Naive thymus-derived CD4-positive, alpha-beta T cell (primary cell): ENCODE measurements at places on chromosomes 2 and 18. TPM values are rescaled to one million over a fixed set of nuclear protein-coding genes. Genes with fewer than 3 reads are reported as not detected.

SKA1 gene
- 0.16 TPM for polyA plus RNA-seq

NEU2 gene
- not detected for polyA plus RNA-seq

MLPH gene
- not detected for polyA plus RNA-seq

SLC38A11 gene
- polyA plus RNA-seq, result not detected

TMEM169 gene
- polyA plus RNA-seq, result 3.7 TPM

ANKRD30BL gene
- not detected for polyA plus RNA-seq

PFN4 gene
- not detected for polyA plus RNA-seq

EIF2AK2 gene
- 23.5 TPM for polyA plus RNA-seq

DNA sequence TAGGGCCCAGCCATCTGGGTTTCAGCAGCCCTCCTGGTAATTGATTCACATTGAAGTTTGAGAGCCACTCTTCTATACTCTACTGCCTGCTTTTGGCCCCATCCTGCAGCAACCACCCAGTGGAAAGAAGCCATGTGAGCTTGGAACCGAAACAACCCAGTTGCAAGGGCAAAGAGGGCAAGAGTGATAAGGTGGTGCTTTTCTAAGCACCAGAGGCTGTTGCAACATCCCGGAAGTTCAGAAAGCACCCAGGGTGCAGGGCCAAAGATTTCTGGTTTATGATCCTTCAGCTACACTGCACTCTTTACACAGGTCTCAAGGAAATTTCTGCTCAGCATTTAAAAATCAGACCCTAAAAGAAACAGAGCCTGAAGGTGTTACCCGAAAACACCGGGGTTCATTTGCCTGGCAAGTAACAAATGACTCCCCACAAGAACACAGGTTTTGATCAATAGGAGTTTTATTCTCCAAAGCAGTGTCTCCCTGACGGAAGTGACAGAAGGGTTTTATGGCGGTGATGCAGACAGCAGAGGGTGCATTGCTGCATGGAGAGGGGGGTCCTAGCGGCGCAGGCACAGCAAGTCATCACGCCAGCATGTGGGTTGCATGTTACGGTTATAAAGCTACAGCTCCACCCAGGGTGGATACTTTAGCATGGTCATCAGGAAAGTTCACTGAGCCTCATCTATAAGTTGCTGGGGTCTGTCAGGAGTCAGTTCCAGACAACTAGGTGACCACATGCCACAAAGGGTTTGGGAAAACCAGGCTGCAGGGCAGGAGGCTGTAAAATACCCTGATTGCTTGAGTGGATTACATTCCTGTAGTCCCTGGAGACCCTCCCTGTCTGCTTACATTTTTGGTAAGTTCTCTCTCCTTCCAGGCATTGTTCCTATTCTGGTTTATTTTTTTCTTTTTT is 28.8 kb upstream of the TMEM37 start:
- H3K27ac ChIP-seq, result no peak overlapping the region
- no peaks in the 10 kb centered on the region for H3K36me3 ChIP-seq
- H3K4me3 ChIP-seq, result no peak overlapping the region
- H3K27me3 ChIP-seq, result no peaks in the 10 kb centered on the region
- no peaks in the 10 kb centered on the region for H3K4me1 ChIP-seq
- DNase-seq, result no peak

GRCh38 chr2:79393806-79394484 is 118.9 kb upstream of the CTNNA2 start:
- H3K27ac ChIP-seq, result no peak overlapping the region
- H3K4me3 ChIP-seq, result no peak overlapping the region
- no peak for DNase-seq
- H3K27me3 ChIP-seq, result no peaks in the 10 kb centered on the region
- H3K4me1 ChIP-seq, result no peaks in the 10 kb centered on the region

GRCh38 chr2:84417453-84418145 is 41.5 kb downstream of the SUCLG1 start:
- no peak overlapping the region for H3K27ac ChIP-seq
- H3K4me3 ChIP-seq, result no peak overlapping the region
- DNase-seq, result no peak
- H3K4me1 ChIP-seq, result no peaks in the 10 kb centered on the region
- peaks cover under 1% of the 10 kb centered on the region for H3K36me3 ChIP-seq

DNA sequence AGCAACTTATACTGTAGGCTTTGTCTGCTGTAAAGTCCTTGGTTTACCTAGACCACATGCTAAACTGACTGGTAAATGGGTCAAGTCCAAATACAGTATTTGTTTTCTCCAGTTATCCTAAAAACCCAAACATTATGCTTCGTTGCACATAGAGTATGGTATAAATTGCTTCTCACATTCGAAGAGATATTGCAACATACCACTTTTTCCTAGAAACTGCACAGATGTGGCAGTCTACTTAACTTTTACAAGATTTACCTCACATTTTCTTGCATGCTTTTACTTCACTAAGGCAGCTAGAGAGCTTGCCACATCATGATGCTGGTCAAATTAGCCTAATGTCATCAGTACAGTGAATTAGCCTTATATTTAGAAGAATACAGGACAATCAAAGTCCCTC is 66.0 kb upstream of the SCN7A start:
- no peak overlapping the region for H3K4me3 ChIP-seq
- no peaks in the 10 kb centered on the region for H3K4me1 ChIP-seq
- no peaks in the 10 kb centered on the region for H3K36me3 ChIP-seq
- H3K27ac ChIP-seq, result no peak overlapping the region
- H3K27me3 ChIP-seq, result no peaks in the 10 kb centered on the region
- no peak for DNase-seq

DNA sequence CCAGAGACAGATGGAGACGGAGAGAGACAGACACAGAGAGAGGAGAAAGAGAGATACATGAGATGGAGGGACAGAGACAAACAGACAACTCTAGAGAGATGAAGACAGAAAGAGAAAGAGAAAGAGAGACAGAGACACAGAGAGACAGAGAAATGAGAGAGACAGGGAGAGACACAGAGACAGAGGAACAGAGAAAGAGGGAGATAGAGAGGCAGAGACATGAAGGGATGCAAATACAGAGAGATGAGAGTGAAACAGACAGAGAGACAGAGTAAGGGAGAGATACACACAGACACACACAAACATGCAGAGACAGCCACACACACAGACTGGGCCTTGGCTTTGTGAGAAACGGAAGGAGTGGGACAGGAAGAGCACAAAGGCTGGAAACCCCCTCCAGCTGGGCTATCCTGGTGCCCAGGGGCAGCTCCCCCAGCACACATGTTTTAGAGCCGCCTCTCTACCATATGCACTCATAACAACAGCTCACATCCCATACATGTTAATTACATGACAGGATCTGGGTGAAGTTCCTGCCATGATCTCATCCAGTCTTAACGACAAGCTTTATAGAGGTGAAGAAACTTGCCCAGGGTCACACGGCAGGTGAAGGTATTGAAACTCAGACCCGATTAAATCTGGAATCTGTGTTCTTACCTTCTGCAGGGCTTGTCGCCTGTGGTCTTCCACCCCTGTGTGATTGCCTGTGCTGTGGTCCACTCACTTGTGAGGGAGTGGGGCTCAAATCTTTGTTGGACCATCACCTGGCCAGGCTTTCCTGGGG is 32.4 kb downstream of the IL18R1 start:
- H3K4me3 ChIP-seq, result no peak overlapping the region
- peaks cover 9% of the 10 kb centered on the region for H3K4me1 ChIP-seq
- H3K27ac ChIP-seq, result no peak overlapping the region
- no peaks in the 10 kb centered on the region for H3K36me3 ChIP-seq
- H3K27me3 ChIP-seq, result no peaks in the 10 kb centered on the region

- no peaks in the 10 kb centered on the region for H3K36me3 ChIP-seq
- no peaks in the 10 kb centered on the region for H3K4me1 ChIP-seq
- DNase-seq, result no peak
These were observed 87.4 kb upstream of the MSTN start for GRCh38 chr2:190149908-190150307.

DNA sequence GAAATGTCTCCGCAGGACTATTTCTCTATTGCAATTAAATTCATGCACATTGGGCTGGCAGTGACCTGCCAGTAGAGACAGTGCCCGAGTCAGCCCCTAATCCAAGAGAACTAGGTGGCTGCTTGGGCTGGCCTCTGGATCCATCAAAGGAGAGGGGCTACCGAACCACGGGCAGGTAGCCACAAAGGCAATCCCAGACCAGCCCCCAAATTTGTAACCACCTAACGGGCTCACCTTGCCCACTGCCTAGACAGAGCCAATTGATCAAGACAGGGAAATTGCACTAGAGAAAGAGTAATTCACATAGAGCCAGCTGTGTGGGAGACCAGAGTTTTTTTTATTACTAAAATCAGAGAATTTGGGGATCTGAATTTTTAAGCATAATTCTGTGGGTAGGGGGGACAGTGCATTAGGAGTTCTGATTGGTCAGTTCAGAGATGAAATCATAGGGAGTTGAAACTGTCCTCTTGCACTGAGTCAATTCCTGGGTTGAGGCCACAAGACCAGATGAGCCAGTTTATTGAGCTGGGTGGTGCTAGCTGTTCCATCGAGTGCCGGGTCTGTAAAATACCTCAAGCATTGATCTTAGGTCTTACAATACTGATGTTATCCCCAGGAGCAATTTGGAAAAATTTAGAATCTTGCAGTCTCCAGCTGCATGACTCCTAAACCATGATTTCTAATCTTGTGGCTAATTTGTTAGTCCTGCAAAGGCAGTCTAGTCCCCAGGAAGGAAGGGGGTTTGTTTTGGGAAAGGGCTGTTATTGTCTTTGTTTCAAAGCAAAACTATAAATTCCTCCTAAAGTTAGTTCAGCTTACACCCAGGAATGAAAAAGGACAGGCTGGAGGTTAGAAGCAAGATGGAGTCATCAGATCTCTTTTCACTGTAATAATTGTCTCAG is 260.4 kb upstream of the SP5 start:
- DNase-seq, result no peak
- no peaks in the 10 kb centered on the region for H3K4me1 ChIP-seq
- no peaks in the 10 kb centered on the region for H3K36me3 ChIP-seq
- no peak overlapping the region for H3K4me3 ChIP-seq
- no peak overlapping the region for H3K27ac ChIP-seq

GRCh38 chr2:27494284-27494943 is 586 bp downstream of the FNDC4 start:
- no peak overlapping the region for H3K27ac ChIP-seq
- no peaks in the 10 kb centered on the region for H3K36me3 ChIP-seq
- no peak for DNase-seq
- H3K27me3 ChIP-seq, result peaks cover 9% of the 10 kb centered on the region

DNA sequence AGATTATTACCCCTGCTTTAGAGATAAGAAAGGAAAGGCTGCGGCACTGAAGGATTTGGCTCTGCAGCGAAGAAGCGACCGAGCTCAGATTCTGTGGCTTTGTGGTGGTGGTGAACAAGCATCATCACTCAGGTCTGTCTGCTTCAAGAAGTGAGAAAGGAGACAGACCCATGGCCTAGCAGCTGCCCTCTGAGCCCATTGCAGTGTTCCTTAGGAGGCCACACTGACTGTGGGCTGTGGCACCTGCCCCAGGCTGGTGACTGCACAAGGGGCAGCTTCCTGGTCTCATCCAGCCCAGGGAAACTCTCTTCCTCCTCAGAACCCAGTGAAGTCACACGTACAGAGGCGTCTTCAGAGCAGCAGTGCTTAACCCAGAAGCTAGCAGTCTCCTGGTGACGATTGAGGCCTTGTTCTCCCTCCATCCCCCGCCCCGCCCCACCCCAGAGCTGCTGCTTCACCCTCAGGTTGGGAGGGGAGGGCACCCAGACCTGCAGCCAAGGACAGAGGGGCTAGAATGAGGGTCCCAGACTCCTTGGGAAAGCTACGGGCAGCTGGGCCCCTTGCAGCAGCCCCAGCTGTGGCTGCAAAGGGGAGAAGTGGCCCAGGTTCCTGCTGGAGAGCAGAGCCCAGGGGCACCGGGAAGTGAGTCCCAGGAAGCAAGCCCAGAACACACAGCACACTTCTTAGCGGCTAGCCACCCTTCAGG is 22.2 kb downstream of the BIN1 start:
- no peaks in the 10 kb centered on the region for H3K27me3 ChIP-seq
- H3K36me3 ChIP-seq, result no peaks in the 10 kb centered on the region

DNA sequence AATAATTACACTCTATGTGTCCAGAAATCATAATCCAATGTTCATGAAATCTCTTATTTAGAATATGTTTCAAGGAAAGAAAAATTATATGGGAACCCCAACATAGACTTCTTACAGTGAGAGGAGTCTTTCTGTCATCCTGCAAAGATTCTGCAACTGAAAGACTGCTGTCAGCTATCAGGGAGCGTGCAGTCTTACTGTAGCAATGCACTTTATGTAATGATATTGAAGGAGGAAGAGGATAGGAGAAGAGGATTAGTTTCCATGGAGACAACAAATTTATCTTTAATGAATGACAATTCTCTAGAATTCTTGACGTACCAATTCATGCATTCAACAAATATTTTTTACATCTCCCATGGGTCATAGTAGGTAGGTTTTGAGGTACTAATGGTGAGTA is 61.3 kb upstream of the MYT1L start:
- DNase-seq, result no peak
- H3K27ac ChIP-seq, result no peak overlapping the region
- H3K4me1 ChIP-seq, result no peaks in the 10 kb centered on the region
- H3K4me3 ChIP-seq, result no peak overlapping the region
- no peaks in the 10 kb centered on the region for H3K36me3 ChIP-seq
- no peaks in the 10 kb centered on the region for H3K27me3 ChIP-seq

DNA sequence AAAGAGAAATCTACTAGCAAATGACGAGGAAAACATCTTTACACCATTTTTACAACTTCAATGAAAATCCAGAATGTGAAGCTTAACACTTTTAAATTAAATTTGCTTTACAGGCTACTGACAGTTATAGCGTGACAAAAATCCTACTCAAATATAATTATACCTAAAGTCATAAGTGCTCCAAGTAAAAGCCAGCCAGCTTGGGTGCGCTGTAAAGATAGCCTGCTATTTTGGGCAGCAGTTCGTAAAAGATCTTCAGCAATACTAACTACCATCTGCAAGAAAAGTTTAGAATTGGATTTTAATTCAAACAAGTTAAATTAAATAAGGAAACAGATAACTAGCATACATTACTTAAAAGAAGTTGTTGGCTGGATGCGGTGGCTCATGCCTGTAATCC is 22.4 kb downstream of the HEATR5B start:
- H3K4me1 ChIP-seq, result no peaks in the 10 kb centered on the region
- H3K4me3 ChIP-seq, result no peak overlapping the region
- no peaks in the 10 kb centered on the region for H3K27me3 ChIP-seq
- no peak for DNase-seq
- peaks cover 70% of the 10 kb centered on the region for H3K36me3 ChIP-seq

GRCh38 chr2:109468893-109469292 is 144.9 kb downstream of the SEPTIN10 start:
- no peaks in the 10 kb centered on the region for H3K4me1 ChIP-seq
- H3K27ac ChIP-seq, result no peak overlapping the region
- no peak overlapping the region for H3K4me3 ChIP-seq

GRCh38 chr2:7860693-7861092 is 821.2 kb upstream of the ID2 start:
- no peak for DNase-seq
- H3K27ac ChIP-seq, result no peak overlapping the region
- H3K27me3 ChIP-seq, result no peaks in the 10 kb centered on the region
- H3K4me1 ChIP-seq, result no peaks in the 10 kb centered on the region
- H3K36me3 ChIP-seq, result no peaks in the 10 kb centered on the region
